Activated naive CD4-positive, alpha-beta T cell treated with anti-CD3 and anti-CD28 coated beads for 36 hours (primary cell): ENCODE measurements at places on chromosomes 7 and 10. TPM values are rescaled to one million over a fixed set of nuclear protein-coding genes. Genes with fewer than 3 reads are reported as not detected.

GRCh38 chr10:71494980-71495381 lies 98.3 kb downstream of the CDH23 start:
- no peaks in the 10 kb centered on the region for H3K36me3 ChIP-seq
- no peak for DNase-seq
- no peaks in the 10 kb centered on the region for H3K4me1 ChIP-seq
- H3K27me3 ChIP-seq: no peaks in the 10 kb centered on the region
- no peak overlapping the region for H3K4me3 ChIP-seq

DNA sequence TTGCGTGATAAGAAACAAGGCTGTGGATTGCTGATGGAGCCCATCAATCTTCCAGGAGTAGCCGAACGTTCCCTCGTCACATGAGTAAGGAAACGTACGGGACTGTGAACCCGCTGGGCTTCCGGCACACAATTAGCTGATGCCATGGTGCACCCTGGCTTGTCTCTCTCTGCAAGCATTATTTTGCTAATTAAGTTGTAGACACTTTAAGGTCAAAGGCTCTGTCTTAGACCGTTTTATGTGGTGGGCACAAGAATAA lies 50.9 kb downstream of the ADARB2 start:
- H3K4me1 ChIP-seq: no peaks in the 10 kb centered on the region
- no peak for DNase-seq
- H3K27ac ChIP-seq: no peak overlapping the region

GRCh38 chr7:100975371-100975821 lies 6.0 kb downstream of the MUC12 start:
- H3K4me1 ChIP-seq: no peaks in the 10 kb centered on the region
- H3K4me3 ChIP-seq: no peak overlapping the region
- H3K36me3 ChIP-seq: no peaks in the 10 kb centered on the region
- H3K27ac ChIP-seq: no peak overlapping the region

DNA sequence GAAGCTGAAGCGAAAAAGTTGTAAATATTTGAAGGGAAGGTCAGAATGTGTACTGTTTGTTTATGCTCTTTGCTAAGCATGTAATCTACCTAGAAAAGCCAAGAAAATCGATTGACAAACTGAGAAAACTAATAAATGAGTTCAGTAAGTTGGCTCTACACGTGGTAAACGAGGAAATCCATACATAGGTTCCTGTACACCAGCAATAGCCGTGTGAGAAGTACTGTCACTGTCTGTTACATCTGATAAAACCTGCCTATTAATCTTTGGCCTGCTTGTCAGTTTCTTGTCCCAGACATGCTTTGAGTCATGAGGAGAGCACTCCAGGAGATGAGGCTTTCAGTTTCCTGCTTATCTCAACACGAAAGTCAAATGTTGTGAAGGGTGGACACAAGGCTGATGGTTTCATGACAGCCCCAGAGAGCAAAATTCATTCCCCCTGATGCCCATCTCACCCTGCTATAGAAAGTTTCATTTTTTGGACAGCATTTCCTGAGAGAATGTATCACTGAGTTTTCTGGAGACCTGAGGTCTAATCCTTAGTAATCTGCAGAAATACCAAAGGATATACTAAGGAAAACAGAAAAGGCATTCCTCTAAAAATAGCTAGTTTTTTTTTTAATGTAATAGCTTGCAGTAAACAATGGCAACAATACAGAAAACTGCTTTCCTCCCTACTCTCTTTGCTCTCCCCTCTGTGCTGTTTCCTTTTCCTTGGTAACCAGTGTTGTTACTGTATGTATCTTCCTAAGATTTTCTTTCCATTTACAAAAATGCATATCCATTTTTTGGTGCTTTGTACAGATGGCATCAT lies 18.8 kb downstream of the BMPR1A start:
- no peaks in the 10 kb centered on the region for H3K27me3 ChIP-seq
- no peak overlapping the region for H3K27ac ChIP-seq
- H3K36me3 ChIP-seq: peaks cover 2% of the 10 kb centered on the region

DNA sequence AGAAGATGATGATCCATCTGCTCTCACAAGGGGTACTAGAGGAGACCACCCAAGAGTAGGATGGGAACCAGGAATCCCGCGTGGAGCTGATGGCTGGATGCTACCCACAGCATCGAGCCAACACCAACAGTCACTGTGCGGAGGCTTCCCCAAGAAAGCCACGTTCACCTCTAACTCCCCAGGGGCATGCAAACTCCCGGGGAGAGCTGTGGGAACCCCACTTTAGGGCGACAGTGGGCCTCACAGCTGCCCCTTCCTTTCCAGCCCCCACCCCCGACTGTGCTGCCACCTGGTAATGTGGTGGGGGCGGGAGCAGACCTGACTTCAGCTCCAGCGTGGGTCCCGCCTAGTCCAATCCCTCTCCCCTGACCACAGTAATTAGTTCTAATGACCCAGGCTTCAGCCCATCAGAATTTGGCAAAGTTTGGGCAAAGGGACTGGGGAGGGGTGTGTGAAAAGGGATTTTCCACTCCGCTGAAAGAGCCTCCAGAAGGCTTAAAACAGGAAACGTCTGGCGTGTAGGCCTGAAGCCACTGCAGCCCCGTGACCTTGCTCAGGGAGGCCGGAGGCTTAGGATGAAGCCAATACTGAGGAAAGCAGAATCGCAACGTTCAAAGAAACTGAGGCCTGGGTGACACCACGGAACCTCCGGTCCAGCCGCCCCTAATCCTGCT lies 20.3 kb downstream of the ASB13 start:
- H3K4me1 ChIP-seq: peaks cover 1% of the 10 kb centered on the region
- DNase-seq: no peak
- no peak overlapping the region for H3K4me3 ChIP-seq
- H3K27ac ChIP-seq: no peak overlapping the region
- H3K36me3 ChIP-seq: peaks cover 13% of the 10 kb centered on the region
- H3K27me3 ChIP-seq: no peaks in the 10 kb centered on the region

DNA sequence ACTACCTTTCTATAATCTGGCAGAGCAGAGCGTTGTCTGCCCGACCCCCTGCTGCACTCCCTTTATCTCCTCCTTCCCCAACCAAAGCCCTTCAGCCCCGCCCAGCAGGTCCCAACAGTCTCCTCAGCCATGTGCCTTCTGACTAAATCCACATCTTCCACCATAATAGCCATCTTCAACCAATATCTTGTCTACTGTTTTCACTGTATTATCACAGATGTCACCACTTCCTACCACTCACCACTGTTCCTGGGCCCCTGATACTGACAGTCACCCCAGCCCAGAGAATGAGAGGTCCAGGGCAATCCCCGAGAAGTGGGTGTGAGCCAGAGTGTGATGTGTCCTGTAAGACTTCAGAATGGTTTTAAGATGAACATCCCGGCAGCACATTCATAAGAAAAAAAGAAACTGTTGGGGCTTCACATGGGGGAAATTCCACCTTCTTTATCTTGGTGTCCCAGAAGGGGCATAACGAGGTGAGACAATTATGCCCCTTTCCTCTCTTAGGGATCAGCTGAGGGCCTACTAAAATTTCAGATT lies 25.3 kb downstream of the CCDC6 start:
- DNase-seq: peak; percentile 94
- H3K36me3 ChIP-seq: peaks cover 13% of the 10 kb centered on the region
- H3K4me3 ChIP-seq: peak overlapping the region; percentile 8
- peaks cover 89% of the 10 kb centered on the region for H3K4me1 ChIP-seq
- peak overlapping the region; percentile 86 for H3K27ac ChIP-seq

GRCh38 chr10:128631801-128632241 lies 505.6 kb upstream of the MKI67 start:
- peaks cover 2% of the 10 kb centered on the region for H3K4me1 ChIP-seq
- no peak overlapping the region for H3K27ac ChIP-seq
- H3K36me3 ChIP-seq: no peaks in the 10 kb centered on the region
- peaks cover 15% of the 10 kb centered on the region for H3K27me3 ChIP-seq
- H3K4me3 ChIP-seq: no peak overlapping the region

DNA sequence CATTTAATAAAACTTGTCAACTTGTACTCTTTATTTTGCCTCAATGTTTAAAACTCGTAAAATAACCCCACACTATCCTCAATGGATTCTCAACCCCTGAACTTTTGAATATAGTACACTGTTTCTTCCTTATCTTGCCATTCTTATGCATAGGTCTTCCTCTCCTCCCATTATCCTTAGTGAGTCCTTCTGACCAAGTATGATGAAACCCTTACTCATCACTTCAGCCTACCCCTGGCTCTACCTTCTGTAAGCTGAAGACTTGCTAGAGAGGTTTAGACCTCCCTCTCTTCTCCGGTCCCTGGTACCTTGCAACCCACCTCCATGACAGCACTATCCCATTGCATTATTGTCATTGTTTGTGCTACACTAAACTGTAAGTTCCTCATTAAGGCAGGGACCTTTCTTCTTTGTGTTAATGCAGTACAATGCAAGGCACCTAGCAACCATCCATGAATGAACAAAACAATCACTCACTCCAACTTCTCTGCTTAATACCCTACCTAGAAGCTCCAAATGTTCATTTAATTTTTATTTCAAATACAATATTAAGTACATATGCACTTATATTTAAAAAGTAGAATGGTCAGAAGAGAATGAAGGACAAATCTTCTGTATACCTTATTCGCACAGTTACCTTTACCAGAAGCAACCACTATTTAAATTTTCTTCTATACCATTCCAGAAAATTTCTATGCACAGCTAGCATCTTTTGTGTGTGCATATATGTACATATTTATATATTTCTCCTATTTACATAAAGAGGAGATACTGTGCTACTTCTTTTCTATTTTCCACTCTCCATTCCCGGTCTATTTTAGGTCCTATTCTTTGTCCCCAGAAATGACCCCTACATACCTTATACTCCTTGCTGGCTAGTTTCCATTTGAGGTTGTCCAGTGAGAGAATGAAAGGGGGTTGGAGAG lies 77.5 kb downstream of the SLC16A9 start:
- no peaks in the 10 kb centered on the region for H3K4me1 ChIP-seq
- peaks cover 3% of the 10 kb centered on the region for H3K27me3 ChIP-seq
- H3K27ac ChIP-seq: no peak overlapping the region
- H3K36me3 ChIP-seq: no peaks in the 10 kb centered on the region
- H3K4me3 ChIP-seq: no peak overlapping the region

DNA sequence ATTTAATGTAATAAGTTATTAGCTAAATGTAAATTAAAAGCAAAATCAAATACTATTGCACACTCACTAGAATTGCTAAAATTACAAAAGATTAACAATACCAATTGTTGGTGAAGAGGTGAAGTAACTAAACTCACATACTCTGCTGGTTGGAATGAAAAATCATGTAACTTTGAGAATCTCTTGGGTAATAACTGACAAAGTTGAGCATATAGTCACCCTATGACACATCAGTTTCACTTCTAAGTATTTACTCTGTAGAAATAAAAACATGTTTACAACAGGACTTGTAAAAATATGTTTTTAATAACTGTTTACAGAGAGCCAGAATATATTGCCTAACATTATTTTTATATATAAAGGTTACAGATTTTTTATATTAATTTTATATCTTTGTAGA lies 33.6 kb downstream of the CNTNAP2 start:
- DNase-seq: no peak
- no peaks in the 10 kb centered on the region for H3K36me3 ChIP-seq
- H3K4me3 ChIP-seq: no peak overlapping the region

DNA sequence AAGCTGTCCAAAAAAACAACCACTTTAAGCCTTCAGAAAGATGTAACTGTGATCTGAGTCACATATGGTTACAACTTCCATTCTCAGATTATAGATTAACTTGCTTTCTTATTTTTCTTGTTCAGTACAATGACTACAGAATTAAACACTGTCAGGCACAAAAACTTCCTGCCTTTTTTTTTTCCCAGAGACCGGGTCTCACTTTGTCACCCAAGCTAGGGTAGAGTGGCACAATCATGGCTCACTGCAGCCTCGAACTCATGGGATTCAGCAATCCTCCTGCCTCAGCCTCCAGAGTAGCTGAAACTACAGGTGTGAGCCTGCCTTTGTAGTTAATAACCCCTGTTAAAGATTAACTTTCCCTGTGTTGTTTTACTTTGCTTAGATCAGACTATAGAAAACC lies 163.2 kb downstream of the AVL9 start:
- no peak for DNase-seq
- H3K27me3 ChIP-seq: peaks cover 10% of the 10 kb centered on the region

- H3K27me3 ChIP-seq: no peaks in the 10 kb centered on the region
- no peak overlapping the region for H3K4me3 ChIP-seq
- no peak for DNase-seq
- H3K27ac ChIP-seq: no peak overlapping the region
- no peaks in the 10 kb centered on the region for H3K4me1 ChIP-seq
- H3K36me3 ChIP-seq: peaks cover 11% of the 10 kb centered on the region
Observed at GRCh38 chr10:129694691-129695243, 227.7 kb downstream of the MGMT start.

DNA sequence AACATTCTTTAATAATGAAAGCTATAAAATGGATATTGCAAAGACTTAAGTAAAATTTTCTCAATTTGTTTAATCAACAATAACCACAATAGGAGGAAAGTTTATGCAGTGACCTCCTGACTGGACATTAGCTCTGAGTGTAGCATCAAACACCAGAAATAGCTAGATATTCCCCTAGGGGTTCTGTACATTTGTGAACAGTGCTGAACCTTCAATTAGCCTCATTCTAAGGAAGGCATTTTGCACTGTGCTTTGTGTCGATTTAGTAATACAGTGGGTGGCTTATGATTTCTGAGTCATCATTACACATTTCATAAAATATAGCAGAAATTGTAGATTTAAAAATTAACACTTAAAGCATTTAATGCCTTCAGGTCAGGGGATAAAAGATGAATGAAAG lies 367.3 kb upstream of the PCDH15 start:
- no peak overlapping the region for H3K4me3 ChIP-seq
- no peak overlapping the region for H3K27ac ChIP-seq
- H3K4me1 ChIP-seq: no peaks in the 10 kb centered on the region
- no peaks in the 10 kb centered on the region for H3K27me3 ChIP-seq
- H3K36me3 ChIP-seq: no peaks in the 10 kb centered on the region

GRCh38 chr7:90607196-90607595 lies 11.1 kb downstream of the CDK14 start:
- H3K36me3 ChIP-seq: no peaks in the 10 kb centered on the region
- no peak overlapping the region for H3K27ac ChIP-seq
- no peaks in the 10 kb centered on the region for H3K4me1 ChIP-seq
- no peak overlapping the region for H3K4me3 ChIP-seq
- peaks cover 37% of the 10 kb centered on the region for H3K27me3 ChIP-seq

DNA sequence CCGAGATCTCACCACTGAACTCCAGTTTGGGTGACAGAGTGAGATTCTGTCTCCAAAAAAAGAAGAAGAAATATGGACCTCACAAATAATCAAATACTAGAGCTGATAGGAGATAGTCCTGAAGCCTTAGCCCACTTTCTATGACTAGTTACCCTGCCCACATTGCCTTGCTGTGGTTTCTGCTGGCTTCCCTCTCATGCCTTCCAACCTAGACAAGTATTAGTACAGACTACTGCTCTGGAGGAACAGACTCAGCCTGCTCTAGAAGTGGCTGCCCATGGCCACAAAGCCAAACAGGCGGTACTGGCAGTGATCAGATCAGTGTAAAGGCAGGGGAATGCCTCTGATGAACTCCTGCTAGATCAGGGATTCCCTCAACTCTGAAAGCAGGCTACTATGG lies 89.7 kb upstream of the PRKAR2B start:
- no peak for DNase-seq
- H3K4me3 ChIP-seq: no peak overlapping the region
- no peaks in the 10 kb centered on the region for H3K4me1 ChIP-seq
- no peaks in the 10 kb centered on the region for H3K27me3 ChIP-seq
- H3K27ac ChIP-seq: no peak overlapping the region

- peaks cover 35% of the 10 kb centered on the region for H3K36me3 ChIP-seq
- H3K4me3 ChIP-seq: no peak overlapping the region
- no peak overlapping the region for H3K27ac ChIP-seq
- H3K4me1 ChIP-seq: peaks cover 40% of the 10 kb centered on the region
Observed at GRCh38 chr7:92698237-92698841, 108.1 kb upstream of the FAM133B start.

DENND11 gene
- total RNA-seq: 29.8 TPM

ACSL5 gene
- total RNA-seq: 22.1 TPM

TMEM213 gene
- total RNA-seq: not detected
